ENCODE measurements at places on chromosomes 2 and 18.

- DNase-seq: no peak
Measured at GRCh38 chr18:78525366-78526111, 454.1 kb upstream of the SALL3 start.

GRCh38 chr2:224407241-224407701 is 5.4 kb upstream of the FAM124B start:
- DNase-seq: no peak

DNA sequence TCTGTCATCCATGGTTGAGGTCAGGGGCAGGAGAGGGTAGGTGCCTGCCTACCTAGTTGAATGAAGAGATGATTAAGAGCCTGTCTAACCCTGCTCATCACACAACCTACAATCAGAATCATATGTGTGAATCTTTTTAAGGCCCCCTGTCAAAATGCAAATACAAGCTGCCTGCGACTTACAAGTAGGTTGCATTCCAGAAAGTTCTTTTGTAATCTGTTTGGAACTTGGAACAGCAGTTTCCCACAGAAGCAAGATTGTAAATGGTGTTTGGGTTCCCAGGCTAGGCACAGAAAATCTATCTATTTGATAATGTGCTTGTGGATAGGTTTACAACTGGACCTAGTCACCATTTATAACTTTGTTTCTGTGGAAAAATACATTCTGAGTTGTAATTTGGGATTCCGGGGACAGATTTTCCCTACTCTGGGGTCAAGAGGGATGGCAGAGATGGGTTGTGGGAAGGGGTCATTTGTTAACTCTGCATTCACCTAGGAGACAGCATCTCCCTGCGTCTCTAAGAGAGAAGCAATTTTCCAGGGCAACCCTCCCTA is 4.4 kb downstream of the LIPG start:
- DNase-seq: no peak

- peak; percentile 89 for DNase-seq
Measured at GRCh38 chr2:234951664-234952269, at the start of gene SH3BP4. SH3BP4 (plus strand) TSS chr2:234952017; CDS start chr2:235035003, 82,986 bp downstream.

- DNase-seq: peak; percentile 49
Measured at GRCh38 chr2:138121666-138122661, 157.7 kb downstream of the HNMT start.

DNA sequence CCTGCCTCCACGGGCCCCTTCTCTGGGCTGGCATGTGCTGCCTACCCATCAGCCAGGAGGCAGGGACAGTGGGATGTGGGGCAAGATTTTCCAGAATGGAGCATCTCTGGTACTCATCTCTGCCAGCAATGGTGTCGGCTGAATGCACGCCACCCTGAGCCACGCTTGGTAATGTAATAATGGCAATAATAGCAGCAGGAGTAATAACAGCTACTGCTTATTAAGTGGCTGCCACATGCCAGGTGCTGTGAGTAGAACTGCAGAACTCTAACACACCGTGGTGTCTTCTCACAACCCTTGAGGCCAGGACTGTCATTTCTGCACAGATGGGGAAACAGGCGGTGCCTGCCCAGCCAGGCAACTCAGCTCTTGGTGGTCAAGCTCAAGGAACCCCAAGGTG is 113.6 kb downstream of the CELF4 start:
- no peak for DNase-seq

- DNase-seq: no peak
Measured at GRCh38 chr18:13910501-13910900, 4.8 kb downstream of the MC2R start.

- peak; percentile 14 for DNase-seq
Measured at GRCh38 chr2:217741381-217741955, 261.3 kb downstream of the TNS1 start.

- no peak for DNase-seq
Measured at GRCh38 chr2:207260021-207260420, 94.3 kb upstream of the KLF7 start.

- DNase-seq: no peak
Measured at GRCh38 chr2:102073168-102073724, 69.3 kb upstream of the IL1R1 start.

DNA sequence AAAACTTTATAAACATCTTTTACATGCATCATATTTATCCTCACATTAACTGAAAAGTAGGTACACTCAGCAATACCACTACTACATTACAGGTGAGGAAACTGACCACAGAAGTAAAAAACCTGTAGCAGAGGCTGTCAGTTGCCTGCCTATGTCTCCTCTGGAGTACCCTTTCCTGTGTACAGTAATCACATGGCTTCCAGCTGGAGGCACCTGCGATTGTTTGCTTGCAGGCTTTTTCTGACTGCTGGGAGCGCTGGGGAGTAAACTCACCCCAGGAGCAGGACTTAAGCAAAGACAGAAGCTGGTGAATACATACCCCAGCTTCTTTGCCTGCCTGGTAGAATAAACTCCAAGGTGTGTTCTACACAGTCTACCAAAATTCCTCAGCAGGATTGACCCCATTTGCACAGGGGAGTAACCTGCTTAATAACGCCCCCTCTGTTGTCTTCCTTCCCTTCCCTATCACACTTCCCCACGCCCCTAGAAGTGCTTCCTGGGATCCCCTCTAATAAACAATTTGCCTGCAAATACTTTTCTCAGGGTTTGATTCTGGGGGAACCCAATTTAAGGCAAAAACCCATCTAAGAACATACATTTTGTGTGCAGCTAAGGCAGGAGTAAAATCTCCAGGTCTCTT is 138.9 kb downstream of the PTH2R start:
- peak; percentile 43 for DNase-seq

GRCh38 chr2:96596596-96596995 is 41.5 kb downstream of the KANSL3 start:
- DNase-seq: no peak

GRCh38 chr2:239677453-239678185 is 276.8 kb upstream of the HDAC4 start:
- no peak for DNase-seq

DNA sequence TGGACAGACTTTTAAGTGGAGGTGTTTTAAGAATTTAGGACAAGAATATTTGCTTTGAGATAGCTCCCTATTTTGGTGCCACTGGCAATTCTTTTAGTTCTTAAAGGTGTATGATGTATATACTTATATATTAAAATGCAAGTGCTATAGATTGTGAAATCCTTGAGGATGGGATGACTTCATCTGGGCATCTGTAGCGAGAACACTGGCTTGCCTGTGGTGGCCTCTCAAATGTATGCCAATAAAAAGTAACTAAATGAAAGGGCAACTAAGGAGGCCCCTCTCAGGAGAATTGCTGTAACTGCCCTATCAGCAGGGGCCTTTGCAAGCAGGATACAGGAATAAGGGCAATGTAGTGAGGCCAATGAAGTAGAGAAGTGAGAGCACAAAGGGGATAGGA is 2.6 kb upstream of the THUMPD2 start:
- DNase-seq: no peak

DNA sequence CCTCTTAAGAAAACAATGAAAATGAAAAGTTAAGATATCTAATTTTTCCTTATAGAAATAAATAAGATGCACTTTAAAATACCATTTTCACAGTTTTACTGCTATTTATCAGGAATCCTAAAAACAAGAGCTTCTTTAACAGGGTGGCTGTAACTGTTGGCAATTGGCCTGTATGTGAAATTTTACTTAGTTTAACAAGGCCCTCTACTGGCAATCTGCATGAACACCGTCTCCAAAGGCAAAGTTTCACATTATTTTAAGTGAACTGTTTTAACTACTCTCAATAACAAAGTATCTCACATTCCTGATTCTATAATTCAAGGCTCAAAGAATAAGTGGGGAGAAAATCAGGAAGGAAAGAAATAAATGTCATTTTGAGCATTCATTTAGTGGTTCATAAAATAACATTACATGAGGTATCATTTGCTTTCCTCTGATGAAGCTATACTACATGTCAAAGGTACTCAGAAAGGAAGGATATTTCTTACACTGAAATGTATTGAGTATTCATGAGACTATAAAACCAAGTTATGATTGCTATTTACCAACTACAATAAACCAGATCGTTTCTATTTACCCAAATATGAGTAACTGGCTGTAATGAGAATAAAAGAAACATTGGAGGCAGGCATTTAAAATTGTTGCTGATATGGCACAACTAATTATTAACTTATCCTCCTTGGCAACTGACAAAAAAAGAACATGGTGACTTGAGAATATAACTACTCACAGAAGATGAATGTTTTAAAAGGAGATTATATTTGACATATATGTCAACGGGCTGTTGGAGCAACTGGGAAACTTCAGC is 7.0 kb downstream of the NCKAP5 start:
- peak; percentile 25 for DNase-seq

GRCh38 chr2:175111200-175111657 is 56.8 kb downstream of the ATF2 start:
- no peak for DNase-seq

DNA sequence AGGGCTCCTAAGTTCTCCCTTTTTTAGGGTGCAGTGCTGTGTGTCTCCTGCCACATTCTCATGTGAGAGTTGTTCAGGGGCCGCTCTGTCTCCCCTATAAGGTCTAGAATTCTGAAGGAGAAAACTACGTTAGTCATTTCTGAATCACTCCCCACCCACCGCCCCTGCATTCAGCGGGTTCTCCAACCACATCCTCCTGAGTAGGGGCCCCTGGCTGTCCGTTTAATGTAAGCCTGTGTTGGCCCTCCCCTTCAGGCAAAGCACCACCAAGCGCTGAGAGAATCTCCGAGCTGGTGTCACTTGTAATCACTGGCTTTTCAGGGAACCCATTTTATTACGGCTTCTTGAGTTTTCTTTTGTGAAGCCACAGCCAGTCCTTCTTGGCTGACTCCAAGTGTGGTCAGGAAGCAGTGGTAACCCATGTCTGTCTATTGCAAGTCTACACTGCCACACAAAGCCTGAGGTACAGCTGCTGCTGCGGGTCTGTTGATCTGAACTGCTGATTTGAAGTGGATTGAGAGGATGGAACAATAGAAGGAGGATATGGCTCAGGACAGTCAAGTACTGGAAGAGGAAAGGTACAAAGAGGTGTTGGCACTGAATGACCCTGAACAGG is 16.9 kb downstream of the LCT start:
- DNase-seq: no peak

DNA sequence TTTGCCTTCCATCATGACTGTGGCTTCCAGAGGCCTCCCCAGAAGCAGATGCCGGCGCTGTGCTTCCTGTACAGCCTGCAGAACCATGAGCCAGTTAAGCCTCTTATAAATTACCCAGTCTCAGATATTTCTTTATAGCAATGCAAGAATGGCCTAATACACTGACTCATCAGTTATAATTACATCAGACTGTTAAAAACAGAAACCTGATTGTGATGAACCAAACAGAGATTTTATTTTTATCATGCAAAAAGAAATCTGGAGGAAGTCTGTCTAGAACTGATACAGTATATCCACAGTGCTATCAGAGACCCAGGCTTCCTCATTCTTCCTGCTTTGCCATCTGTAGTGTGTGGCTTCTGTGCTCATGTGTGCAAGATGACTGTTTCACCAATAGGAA is 93.4 kb upstream of the MEX3C start:
- no peak for DNase-seq

DNA sequence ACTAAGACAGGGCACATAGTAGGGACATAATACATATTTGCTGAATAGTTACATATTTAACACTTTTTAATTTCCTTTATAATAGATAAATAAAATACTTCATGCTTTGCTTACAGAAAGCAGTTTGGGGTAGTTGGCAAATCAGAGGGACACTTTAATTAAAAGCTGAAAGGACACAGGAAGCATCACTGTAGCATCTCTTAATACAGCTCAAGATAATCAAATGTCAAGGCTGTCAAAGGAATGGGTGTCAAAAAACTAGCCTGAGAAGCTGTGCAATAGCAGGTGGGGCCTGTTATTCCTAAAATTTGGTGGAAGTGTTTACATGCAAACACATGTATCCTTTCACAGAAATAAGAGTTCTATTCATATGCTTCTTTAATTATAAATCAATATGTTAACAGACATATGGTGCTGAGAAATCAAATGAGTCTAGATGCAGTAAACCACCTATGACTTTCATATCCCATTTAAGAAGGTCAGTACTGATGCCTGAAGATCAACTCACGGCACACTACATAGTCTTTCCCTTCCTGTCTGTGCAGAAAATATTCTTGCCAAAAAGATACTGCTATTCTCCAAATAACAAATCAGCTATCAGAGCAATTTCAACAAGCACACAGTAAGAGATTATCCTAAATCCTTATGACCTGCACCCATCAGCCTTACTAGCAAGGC is 174.6 kb downstream of the STK39 start:
- DNase-seq: no peak

DNA sequence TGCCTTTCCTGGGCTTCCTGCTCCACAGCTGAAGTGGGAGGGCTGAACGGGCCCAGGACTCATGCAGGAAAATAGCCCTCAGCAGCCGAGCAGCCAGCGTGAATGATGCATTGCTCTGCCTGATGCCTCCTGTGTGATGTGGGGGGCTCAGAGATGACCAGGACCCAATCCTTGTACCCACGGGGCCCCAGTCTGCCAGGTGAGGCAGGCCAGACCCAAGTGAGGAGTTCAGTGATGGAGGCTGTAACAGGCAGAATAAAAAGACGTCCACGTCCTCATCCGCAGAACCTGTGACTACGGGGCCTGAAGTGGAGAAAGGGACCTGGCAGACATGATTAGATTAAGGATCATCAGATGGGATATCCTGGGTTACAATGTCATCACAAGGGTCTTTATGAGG is 194.9 kb upstream of the HDAC4 start:
- peak; percentile 9 for DNase-seq

- DNase-seq: no peak
Measured at GRCh38 chr2:20231159-20231558, 6.2 kb upstream of the SDC1 start.

GRCh38 chr18:70190529-70190928 is 15.0 kb downstream of the RTTN start:
- no peak for DNase-seq

GRCh38 chr2:120358734-120359465 is 13.0 kb downstream of the INHBB start:
- DNase-seq: no peak

DNA sequence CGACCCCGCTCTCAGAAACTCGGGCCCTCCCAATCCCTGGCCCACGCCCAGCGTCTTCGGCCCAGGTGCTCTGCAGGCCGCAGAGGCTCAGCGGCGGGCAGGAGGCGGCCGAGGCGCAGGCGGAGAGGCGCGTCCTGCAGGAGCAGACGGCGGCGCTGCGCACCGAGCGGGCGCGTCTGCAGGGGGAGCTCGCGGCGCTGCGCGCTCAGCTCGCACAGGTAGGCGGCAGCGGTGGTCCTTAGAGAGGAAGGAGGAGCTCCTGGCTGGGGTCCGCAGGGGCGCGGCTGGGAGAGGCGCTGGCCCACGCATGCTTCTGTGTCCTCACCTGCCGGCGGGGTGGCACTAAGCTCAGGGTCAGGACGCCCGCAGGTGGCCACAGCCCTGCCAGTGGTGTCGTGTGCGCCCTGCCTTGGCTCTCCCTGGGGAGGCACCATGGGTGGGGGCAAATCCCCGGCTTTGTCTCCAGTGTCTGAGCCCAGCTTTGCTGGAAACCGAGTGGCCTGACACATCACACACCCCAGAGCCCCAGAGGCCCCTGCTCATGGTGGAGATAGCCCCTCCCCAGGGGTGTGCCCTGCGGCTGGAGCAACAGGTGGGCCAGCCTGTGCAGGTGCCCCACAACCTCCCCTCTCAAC is 14.9 kb upstream of the SNED1 start:
- DNase-seq: no peak

GRCh38 chr2:19356545-19357401 is 1.6 kb downstream of the OSR1 start:
- DNase-seq: no peak

- no peak for DNase-seq
Measured at GRCh38 chr2:101818531-101819451, 121.3 kb downstream of the MAP4K4 start.

- DNase-seq: no peak
Measured at GRCh38 chr2:39660612-39661236, 5.0 kb upstream of the TMEM178A start.
